ENCODE measurements at places on chromosomes 7 and 10.
A peak's percentile ranks its signal among the peaks of the same experiment; 100 is the strongest.

DNA sequence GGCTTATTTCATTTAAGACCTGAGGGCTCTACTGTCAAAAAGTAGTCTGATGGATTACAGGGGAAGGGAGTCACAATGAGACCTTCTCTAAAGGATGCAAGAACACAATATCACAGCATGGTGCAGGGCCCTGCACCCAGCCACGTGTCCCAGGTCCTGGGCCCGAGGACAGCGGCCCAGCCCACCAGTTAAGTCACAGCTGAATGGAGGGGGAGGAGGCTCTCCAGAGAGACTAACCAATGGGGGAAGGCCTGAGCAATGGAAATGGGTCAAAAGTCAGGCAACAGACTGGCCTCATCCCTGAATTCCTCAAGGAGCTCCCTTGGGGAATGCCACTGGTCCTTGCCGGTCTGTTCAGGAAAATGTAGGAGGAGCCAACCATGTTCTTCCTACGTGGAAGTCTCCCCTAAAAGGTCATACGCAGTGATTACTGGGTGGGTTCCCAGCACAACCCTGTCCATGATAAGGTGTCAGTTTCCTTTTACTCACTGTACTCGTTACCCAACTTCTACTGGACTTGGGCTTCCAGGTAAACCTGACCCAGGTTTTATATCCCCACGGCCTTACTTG, 28.3 kb downstream of the CCDC3 start:
- no peak for DNase-seq

- no peak for DNase-seq
Measured at GRCh38 chr10:133058331-133059092, 29.2 kb upstream of the ADGRA1 start.

GRCh38 chr7:132160611-132161532, 415.4 kb downstream of the PLXNA4 start:
- no peak for DNase-seq

DNA sequence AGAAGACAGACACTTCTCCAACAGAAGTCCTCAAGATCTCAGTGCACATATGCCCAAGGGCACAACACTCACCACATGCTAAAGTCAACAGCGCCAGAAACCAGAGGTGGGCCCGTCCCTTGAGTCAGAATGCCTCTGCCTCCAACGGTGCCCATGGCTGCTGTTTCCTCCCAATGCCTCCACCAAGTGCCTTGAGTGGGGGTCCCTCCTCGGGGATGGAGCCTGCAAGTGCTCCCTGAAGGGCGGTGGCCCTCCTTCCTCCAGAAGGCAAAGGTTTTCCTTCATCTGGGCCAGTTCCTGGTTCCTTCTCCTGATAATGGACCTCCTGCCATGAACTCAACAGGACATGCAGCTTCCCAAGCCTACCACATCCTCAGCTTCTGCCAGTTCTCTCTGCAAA, 58.5 kb downstream of the TNS3 start:
- no peak for DNase-seq

- no peak for DNase-seq
Measured at GRCh38 chr7:16755397-16755796, 1.8 kb downstream of the TSPAN13 start.

GRCh38 chr7:30163231-30163894, 28.6 kb downstream of the MTURN start:
- DNase-seq, result no peak

GRCh38 chr10:113775686-113776294, 24.3 kb downstream of the PLEKHS1 start:
- no peak for DNase-seq

GRCh38 chr7:149280151-149280550, 18.2 kb downstream of the ZNF783 start:
- no peak for DNase-seq

GRCh38 chr10:5708356-5708755, 23.7 kb downstream of the TASOR2 start:
- DNase-seq, result no peak

DNA sequence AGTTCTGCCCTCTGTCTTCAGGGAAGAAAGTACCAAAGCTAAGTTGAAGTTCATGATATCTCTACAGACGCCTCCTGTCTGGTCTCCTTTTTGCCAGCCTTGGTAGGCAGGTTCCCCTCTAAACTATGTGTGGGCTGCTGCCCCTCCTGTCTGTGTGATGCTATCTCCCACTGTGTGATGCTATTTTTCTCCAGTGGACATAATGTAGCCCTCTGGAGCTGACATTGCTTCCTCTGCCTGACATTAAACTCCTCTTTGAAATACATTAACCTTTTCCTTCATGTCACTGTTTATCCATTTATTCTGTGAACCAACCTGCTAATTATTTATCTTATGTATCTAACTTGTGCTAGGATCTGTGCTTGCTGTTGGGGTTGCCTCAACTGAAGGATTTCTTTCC, at the start of gene PRSS58:
Gene PRSS58 (minus strand): TSS at position 101 of the 400 bp plus-strand sequence. CDS start 351 bp downstream, outside the sequence.
- DNase-seq, result no peak

GRCh38 chr10:124142006-124142739, 48.8 kb upstream of the CHST15 start:
- no peak for DNase-seq

DNA sequence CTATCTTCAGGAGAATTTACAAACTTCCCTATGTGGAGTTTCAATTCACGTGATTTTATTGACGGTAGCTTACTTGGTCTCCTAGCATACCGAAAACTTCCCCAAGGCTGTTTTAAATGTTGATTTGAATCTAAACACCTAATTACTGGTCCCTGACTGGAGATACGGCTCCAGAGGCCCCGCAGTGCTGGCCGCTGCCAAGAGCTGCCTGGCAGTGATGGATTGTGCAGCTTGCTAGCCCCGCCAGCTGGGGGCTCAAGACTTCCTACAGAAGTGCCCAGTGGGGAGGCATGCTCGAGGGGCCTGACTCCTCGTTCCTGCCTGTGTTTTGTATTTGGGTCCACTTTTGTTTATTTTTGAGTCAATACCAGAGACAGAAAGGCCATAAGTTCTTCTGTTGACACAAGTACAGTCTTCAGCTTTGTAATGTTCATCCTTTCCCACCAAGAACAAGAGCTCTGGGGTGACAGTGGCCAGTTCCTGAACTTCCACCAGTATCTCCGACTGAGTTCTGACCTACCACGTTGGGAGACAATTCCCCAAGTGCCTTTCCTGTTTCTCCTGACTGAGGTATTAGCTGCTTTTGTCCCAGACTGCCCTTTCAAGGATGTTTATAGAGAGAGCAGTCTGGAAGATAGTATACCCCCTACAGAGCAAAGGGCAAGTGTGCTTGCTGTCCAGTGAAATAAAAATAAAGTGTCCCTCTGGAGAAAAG, 80.7 kb upstream of the CXCL12 start:
- no peak for DNase-seq

GRCh38 chr7:44961844-44962482, 16.9 kb downstream of the MYO1G start:
- no peak for DNase-seq

DNA sequence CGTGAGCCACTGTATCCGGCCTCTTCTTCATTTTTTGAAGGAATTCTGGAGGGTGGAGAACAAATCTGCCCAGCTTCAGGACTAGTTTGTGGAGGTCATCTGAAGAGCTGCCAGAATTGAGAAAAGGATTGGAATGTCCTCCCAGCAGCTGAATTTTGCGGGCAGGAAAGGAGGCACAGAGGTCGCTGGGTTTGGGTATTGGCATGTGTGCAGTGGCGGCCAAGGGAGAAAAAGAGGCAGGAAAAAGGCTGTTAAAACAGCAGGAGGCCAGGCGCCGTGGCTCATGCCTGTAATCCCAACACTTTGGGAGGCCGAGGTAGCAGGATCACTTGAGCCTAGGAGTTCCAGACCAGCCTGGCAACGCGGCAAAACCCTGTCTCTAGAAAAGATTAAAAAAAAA, 80.4 kb downstream of the HIP1 start:
- no peak for DNase-seq

- DNase-seq, result no peak
Measured at GRCh38 chr10:5464546-5464945, 34.8 kb downstream of the CALML5 start.

- DNase-seq, result no peak
Measured at GRCh38 chr7:8937204-8937603, 503.8 kb downstream of the NXPH1 start.

- DNase-seq, result no peak
Measured at GRCh38 chr7:124773938-124774337, 8.3 kb upstream of the GPR37 start.

GRCh38 chr7:101420436-101420835, 57.8 kb downstream of the COL26A1 start:
- no peak for DNase-seq

DNA sequence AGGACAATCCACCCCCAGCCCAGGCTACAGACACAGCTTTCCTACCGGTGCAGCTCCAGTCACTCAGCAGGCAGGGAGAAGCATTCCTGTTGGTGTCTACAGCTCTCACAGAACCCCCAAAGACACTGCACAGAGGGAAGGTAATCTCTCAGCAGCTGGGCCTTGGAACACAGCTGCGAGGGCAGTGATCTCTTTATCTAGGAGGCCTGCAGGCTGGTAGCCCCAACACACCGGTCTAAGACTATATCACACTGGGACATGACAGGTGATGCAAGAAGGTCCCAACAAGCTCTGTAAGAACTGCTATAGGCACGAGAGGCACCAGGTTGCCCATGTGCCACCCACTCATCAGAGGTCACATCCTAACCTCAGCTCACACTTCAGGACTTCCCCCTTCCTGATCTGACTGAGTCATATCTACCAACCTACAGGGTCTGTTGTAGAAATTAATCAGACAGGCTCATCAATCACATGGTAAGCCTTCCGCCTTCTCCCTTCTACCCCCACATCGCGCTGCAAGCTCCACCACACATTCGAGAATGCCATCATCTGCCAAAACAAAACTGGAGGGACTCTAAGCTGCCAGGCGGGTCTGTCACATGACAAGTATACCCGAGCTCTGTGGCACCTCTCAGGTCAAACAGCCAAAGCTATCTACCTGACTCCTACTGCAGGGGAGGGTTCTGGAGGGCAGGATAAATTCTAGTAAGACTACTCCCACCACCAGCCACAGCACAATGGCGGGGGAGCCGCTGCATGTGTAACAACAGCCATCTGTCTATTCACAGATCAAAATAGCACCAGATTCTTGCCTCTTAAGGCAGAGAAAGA, 26.1 kb downstream of the FAM53B start:
- peak; percentile 63 for DNase-seq

GRCh38 chr10:47364911-47365310, 16.7 kb downstream of the RBP3 start:
- DNase-seq, result no peak

DNA sequence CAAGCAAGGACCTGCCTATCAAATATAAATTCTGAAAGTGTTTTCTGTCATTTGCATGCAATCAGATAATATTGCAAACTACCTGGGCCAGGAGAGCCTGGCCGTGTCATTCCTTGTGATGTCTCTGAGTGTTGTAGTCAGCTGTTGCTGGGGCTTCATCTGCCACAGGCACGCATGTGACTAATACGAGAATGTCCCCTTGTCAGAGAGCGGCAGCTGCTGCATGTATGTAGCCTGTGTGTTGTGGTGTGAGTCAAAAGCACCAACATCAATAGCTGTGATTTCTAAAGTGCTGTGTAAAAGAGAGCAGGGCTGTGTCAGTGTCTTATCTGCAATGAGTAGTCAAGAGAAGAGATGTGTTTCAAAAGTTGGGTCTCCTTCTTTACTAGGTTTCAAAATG, 155.4 kb downstream of the POU6F2 start:
- DNase-seq, result no peak
